ENCODE measurements at places on chromosomes 7 and 10.
A peak's percentile ranks its signal among the peaks of the same experiment; 100 is the strongest.

DNA sequence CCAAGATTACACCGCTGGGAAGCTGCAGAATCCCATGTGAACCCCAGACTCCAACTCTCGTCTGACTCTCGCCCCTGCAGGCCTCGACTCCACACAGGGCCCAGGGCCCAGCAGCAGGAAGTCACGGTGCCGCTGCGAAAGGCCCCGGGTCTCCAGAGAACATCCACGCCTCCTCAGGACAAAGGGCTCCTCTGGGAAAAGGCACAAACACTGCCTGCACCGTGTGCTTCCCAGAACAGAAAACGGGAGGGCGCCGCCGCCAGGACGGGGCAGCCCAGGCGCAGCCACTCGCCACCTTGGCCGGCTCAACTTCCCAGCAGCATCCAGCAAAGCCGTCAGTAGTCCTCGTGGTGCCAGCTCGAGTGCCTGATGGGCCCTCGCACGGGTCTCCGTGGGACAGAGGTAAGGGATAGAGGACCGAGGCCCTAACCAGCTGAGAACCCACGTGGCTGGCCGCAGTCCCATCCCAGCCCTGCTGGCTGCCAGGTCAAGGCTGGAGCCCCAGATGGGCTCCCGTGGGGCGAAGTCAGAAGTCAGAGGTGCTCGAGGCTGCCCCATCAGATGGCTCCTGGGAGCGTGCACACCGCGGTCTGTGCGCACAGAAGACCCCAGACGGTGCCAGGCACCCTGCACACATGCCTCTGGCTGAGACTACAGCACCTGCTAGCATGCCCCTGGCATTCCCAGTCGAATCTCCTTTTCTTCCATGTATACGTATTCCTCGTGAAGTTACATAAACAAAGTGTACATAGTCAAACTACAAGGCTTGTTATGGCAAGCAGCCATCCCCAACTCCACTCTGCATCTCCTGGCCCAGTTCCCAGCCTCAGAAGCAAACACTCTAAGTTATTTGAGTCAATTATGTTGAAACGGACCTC lies 60.2 kb downstream of the MAD1L1 start:
- DNase-seq = peak; percentile 66

DNA sequence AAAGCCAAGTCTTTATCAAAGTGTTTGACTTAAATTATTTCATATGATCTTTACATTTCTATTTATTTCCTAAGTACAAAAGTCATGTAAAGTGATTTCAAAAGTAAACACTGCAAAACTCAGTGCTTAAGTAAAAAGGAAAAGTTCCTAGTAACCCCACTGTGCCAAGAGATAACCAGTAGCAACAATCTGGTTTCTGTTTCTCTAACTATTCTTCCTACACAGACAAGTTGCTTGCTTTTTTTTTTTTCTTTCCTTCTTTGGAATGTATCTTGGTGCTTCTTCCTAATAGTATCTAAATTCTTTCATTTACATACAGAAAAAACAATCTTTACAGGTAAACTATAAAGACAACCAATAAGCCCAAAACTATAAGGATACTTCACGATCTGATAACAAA lies 3.1 kb downstream of the JCAD start:
- no peak for DNase-seq

GRCh38 chr7:33210958-33211357 lies 81.6 kb downstream of the BBS9 start:
- DNase-seq = no peak

DNA sequence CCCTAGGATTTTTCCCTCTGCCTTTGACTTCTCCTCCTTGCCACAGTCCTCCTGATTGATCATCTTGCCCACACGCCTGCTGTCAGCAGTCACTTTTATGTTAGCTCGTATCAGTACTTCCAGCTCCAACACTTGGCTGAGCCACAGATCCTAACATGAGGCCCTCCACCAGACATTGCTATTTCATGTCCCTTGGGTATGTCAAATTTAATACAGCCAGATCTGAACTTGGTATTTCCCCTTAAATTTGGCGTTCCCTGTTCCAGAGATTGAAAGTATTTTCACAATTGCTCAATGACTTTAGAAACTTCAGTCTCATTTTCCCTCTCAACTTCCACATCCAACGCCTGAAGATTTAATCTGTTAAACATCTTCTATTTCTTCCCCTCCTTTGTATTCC lies 140.4 kb downstream of the RNLS start:
- no peak for DNase-seq

DNA sequence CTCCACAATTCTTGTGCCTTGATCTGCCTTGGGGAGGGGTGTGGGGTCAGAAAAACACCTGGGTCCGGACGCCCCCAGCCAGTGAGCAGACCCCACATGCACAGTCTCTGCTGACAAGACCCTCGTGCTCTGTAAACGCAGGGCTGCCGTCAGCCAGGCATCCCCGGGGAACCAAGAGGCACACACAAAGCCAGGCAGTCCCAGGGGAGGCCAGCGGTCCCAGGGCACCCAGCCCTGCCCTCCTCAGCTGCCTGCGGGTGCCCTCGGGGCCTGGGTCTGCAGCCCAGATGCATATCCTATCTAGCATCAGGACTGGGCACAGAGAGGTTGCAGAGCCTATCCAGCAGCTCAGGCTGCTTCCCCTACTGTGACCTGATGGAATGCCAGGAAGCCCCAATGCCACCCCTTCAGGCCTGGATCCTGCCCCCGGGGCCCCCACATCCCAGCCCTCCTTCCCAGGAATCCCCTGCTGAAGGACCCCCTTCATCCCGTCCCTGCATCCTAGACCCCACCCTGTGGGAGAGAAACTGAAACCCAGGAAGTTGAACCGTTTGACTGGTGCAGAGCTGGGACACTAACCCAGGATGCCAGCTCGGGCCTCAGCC lies 92.4 kb downstream of the MICALL2 start:
- DNase-seq = no peak

DNA sequence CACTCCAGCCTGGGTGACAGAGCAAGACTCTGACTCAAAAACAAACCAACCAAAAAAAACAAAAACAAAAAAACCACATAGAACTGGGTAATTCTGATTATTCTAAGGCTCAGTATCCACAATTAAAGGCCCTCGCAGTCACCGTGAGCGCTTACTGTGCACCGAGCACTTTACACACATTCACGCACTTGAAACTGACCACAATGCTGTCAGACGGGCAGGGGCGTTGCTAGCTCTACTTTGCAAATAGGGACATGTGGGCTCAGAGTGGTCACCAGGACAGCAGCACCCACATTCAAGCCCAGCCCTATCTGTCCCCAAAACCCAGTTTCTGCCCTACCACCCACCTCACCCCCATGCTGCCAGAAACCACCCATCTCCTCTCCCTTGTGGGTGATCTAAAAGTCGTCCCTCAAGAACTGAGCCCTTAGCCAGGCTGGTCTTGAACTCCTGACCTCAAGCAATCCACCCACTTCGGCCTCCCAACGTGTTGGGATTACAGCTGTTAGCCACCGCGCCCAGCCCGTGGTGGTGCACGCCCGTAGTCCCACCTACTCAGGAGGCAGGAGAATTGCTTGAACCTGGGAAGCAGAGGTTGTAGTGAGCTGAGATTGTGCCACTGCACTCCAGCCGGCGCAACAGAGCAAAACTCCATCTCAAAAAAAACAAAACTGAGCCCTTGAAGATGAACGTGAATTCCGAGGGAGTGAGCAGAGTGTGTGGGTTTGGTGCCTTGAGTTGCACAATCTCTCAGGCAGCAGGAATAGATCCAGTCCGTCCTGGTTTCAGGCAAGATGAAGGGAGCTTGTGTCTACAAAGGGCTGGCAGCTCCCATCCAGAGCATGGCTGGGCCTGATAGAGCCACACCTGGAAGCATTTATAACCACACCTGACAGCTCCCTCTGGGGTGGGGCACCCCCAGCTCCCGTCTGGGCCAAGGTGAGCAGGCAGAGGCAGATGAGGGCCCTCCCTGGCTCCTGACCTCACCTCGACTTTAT lies 5.4 kb upstream of the HSPB1 start:
- no peak for DNase-seq

DNA sequence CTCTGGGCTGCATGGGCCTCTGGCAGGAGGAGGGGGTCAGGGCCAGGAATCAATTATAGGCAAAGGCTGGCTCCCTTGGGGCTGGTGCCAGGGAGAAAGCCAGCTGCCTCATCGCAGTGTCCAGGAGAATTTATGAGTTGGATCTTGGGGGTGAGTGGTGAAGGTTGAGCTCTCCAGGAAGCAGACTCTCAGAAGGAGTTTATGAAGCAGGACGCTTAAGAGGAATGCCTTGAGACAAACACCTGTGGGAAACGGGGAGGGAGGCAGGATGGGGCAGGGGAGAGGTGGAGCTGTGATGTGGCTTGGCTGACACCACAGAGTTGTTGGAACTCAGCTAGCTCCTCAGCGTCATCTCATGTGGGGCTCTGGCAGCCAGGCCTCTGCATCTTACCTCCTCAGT lies 428.5 kb downstream of the RPS24 start:
- no peak for DNase-seq

- no peak for DNase-seq
Measured at GRCh38 chr10:126798649-126799048, 106.6 kb upstream of the DOCK1 start.
